ENCODE measurements at places on chromosomes 12 and 14.

DNA sequence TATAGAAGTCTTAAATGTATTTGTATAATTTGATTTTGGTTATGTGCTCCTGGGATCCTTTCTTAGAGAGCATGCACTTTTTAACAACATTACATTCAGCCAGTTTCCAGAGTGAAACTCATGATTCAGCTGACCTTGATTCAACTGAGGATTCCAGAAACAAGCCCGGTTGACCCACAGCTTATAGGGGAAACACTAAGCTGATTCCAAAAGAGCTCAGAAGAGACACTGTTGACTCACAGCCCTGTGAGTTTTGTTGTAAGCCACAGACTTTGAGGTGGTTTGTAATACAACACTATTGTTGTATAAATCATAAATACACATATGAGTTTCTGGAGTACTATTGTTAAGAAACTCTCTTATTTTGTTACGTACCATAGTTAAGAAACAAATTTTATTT is 133.8 kb upstream of the MGAT4C start:
- DNase-seq = no peak

GRCh38 chr12:5051334-5051733 is 7.7 kb downstream of the KCNA5 start:
- no peak for DNase-seq

- no peak for DNase-seq
Observed at GRCh38 chr14:23042162-23042965, at the start of gene PSMB11. PSMB11 (plus strand) TSS chr14:23042212; CDS start chr14:23042226, 14 bp downstream.

DNA sequence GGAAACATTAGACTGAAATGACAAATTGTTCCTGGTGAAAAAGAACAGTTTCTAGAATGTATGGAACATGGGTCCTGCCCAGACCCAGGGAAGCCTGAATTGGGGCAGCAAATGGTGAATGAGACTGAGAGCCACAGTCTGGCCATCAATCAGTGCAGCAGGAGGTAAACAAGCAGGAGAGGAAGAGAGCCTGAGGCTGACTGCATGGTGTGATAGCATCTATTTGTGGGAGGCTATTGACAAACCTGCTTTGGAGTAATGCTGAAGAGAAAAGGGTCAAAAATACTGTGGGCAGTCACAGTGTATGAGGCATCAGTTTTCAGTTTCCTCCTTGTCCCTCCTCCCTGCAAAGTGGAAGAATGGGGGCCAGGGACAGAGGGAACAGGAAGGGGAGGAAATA is 136.8 kb downstream of the ANKS1B start:
- DNase-seq = no peak

- no peak for DNase-seq
Observed at GRCh38 chr14:22850944-22851764, 14.8 kb downstream of the MMP14 start.

- DNase-seq = no peak
Observed at GRCh38 chr12:47900131-47901062, 4.4 kb downstream of the VDR start.

- DNase-seq = peak; percentile 63
Observed at GRCh38 chr12:4164559-4165558, 108.7 kb upstream of the CCND2 start.

GRCh38 chr12:103751600-103751999 is 89.4 kb downstream of the NT5DC3 start:
- DNase-seq = no peak

All from stimulated activated CD4-positive, alpha-beta T cell treated with anti-CD3 and anti-CD28 coated beads, Interleukin-4, amount 100 ng/mL, for 4 hours (primary cell).